ENCODE measurements at places on chromosomes 16 and 17.

GRCh38 chr16:30418350-30419181 is 11.2 kb downstream of the ZNF771 start:
- DNase-seq: no peak

GRCh38 chr17:45222289-45222995 is 757 bp downstream of the FMNL1 start:
- no peak for DNase-seq

GRCh38 chr17:81295676-81296381 is 722 bp upstream of the SLC38A10 start:
- DNase-seq: no peak

GRCh38 chr17:67476787-67477335 is 99.8 kb downstream of the PITPNC1 start:
- no peak for DNase-seq

GRCh38 chr17:35726953-35727460 is 4.4 kb upstream of the RASL10B start:
- DNase-seq: no peak

- DNase-seq: no peak
These were observed 7.8 kb upstream of the MAPK7 start for GRCh38 chr17:19370493-19370960.

GRCh38 chr16:51306116-51306515 is 155.0 kb upstream of the SALL1 start:
- DNase-seq: no peak

- DNase-seq: peak; percentile 89
These were observed at the start of gene PRKCA for GRCh38 chr17:66301864-66302741. TSS of gene PRKCA (plus strand) at chr17:66302613.
